ENCODE measurements at places on chromosomes 12 and 14. TPM values are rescaled to one million over a fixed set of nuclear protein-coding genes. Genes with fewer than 3 reads are reported as not detected.

DNA sequence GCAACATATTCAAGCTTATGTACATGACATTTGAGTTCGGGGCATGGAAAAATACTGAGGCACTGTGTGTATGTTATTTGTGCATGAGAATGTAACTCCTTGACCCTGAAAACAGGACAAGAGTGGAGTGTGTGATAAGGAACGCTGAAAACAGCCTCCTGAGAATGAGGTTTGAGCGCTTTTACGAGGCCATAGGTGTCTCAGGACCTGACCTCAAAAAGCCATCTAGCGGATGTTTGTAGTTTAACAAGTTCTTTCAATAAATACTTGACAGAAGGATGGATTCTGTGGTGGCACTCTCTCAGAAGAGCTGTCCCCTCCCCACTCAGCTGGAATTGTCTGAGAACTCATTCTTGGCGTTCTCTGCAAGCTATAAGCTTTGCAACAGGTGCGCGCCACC lies 350.5 kb upstream of the TMTC1 start:
- no peak for DNase-seq

The RIPK3 gene
- 8.7 TPM for total RNA-seq

DNA sequence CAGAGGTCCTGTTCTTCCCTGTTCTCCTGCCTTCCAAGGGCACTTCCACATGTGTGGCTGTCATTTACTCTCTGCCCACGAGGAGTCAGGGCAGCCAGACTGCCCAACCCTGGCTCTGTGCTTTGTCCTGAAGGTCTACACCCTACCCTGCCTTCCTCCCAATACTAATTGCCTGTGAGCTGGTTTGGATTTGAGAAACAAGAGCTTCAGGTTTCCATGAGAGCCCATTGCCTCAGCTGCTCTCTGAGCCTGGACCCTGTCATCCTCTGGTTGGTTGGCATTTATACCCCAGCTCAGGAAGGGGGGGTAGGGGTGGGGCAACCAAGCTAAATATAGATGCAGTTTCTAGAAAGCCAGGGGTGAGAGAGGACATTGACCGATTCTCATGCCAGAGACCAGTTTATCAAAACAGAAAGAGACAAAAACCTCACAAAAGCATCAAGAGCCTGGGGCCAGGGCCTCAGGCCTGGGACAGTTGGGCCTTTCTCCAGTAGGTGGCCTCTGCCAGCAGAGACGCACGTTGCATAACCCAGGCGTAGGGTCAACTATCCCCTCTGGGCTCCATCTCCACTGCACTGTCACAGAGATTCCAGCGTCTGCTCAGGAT lies 34.5 kb downstream of the VDR start:
- DNase-seq: peak; percentile 33

DNA sequence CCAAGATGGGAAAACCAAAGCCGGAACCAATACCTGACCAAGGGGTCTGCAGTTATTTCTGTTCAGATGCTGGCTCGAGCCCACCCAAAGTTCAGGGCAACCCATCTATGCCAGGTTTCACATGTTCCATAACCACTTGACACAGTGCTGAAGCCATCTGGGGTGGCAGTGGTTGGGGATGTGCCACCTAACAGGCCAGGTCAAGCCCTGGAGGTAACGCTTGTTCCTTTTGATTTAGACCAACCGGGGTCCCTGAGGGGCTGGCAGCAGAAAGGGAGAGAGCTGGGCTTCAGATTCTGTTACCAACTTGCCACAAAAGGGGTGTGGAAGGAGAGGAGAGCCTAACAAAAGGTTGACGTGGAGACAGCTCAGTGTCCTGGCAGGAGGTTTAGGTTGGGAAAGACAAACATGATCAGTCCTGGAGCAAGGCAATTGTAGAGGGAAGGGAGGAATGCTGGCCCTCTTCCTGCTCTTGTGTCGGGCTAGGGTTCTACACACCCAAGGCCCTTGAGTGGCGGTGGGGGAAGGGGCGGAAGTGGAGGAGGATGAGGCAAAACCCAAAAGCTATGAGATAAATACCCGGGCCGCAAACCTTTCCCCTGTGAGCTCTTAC lies 31.9 kb downstream of the CACNA2D4 start:
- DNase-seq: no peak

DNA sequence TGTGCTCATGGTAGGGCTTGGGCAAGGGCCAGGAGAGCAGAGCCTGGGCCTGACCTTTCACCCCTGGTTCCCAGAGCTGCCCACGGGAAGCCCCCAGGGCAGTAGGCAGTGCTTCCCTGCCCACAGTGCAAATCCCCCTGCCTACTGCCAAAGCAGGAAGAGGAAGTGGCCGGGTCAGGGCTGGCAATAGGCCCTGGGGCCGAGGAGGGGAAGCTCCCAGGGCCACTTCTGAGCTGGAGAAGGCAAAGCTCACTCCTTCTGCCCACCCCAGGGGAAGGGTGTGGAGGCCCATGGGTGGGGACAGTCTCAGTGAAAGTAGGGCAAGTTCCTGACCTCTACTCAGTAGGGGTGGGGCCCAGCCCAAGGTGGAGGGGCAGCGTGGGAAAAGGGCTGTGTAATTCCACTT lies 5.4 kb upstream of the NR4A1 start:
- DNase-seq: no peak

- no peak for DNase-seq
Measured at GRCh38 chr12:96438330-96438729, 38.1 kb upstream of the CDK17 start.

- DNase-seq: no peak
Measured at GRCh38 chr12:16136219-16136988, 141.1 kb downstream of the SLC15A5 start.

The SERPINA1 gene
- 5.7 TPM for total RNA-seq

- no peak for DNase-seq
Measured at GRCh38 chr12:9741726-9742125, 8.8 kb upstream of the CLECL1 start.

DNA sequence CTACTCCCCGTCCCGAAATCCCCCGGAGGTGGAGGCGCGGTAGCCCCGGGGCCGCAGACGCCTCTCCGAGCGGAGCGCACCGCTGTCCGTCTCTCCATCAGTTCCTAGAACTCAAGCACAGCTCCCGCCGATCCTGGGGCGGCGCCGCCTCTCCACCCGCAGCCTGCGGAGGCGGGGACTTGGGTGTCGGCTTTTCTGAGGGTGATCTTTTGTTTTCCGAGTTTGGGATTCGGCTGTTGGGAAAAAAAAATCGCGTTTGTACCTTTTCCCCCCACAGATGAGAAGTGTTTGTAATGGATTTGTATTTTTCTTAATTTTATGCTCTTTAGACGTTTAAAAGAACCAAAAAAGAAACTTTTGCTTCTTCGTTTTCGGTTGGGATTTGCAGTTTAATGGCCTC lies 26.6 kb downstream of the LRCOL1 start:
- DNase-seq: no peak

The TAMALIN gene
- 34.8 TPM for total RNA-seq

DNA sequence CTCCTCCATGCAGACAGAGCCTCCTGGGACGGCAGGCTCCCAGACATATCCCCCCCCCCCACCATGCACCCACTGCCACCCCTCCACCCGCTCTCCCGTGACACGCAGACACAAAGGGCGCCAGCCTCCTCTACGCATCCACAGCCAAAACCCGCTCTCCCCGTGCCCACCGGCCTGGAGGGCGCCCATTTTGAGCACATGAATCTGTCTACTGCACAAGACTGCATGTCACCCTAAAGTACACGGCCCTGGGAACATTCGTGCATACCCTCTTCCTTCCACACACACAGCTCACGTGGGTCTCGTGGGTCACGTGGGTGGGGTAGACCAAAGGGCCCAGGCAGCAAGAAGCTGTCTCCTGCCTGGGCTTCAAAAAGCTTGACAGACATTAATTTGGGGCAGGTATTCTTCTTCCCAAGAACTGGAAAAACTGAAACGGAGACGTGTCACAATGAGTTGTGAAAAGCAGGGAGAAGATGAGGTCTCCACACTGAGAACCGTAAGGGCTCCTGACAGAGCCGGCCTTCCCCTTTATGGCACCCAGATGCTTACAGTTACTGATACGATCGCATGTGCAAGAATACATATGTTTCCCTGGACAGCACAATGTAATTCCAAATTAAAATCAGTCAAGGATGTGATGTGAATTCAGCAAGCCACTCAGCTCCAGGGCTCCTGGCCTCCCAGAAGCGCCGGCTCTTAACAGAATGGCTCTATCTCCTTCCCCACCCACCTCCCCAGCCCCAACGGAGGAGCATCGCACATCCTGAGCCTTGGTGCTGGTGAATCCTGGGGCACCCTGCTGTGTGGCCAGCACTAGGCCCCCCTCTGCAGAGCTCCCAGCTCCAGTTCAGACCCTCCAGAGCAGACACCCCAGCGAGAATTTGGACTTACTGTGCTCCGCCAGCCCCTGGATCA lies 1.9 kb downstream of the TGFB3 start:
- DNase-seq: peak; percentile 15

GRCh38 chr12:104063712-104064030 lies 660 bp upstream of the HCFC2 start:
- peak; percentile 22 for DNase-seq

The L3HYPDH gene
- 85.5 TPM for total RNA-seq

DNA sequence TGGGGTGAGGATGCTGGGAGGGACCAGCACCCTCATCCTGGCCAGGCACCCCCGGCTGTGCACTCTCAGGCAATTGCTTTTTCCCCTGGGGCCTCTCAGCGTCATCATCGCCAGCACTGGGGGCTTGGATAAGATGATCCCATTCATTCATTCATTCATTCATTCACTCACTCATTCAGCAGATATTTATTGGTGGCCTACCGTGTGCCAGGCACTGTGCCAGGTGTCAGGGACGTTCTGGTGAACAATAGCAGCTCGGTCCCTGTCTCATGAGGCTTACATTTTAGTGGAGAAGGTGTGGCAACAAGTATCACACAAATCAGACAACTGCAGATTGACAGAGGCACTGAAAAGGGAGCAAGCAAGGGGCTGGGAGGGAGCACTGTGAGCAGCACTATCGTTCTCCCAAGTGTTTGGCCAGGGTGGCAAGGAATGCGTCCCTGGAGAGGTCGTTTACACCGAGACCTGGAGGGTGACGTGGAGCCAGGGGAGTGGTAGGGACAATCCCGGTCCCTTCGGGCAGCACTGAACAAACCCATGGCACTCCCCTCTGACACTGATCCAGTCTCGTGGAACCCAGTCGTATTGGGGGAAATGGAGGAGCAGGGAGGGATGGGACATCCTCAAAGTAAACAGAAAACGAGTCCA lies 124.1 kb downstream of the PAPOLA start:
- DNase-seq: no peak

DNA sequence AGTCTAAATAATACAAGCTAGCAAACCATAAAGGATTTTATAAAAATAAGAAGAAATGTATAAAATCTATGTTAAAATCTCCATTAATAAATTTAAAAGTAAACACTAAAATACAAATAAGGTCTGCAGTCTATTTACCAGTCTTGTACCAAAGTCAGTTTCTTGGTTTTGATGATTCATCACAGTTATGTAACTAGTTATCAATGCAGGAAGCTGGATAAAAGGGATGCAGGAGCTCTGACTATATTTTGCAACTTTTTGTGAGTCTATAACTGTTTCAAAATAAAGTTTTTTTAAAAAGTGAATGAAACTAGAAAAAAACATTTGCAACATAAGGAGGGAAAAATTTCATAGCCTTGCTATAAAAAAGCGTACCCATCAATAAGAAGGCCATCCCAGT lies 151.5 kb downstream of the DERA start:
- DNase-seq: no peak

DNA sequence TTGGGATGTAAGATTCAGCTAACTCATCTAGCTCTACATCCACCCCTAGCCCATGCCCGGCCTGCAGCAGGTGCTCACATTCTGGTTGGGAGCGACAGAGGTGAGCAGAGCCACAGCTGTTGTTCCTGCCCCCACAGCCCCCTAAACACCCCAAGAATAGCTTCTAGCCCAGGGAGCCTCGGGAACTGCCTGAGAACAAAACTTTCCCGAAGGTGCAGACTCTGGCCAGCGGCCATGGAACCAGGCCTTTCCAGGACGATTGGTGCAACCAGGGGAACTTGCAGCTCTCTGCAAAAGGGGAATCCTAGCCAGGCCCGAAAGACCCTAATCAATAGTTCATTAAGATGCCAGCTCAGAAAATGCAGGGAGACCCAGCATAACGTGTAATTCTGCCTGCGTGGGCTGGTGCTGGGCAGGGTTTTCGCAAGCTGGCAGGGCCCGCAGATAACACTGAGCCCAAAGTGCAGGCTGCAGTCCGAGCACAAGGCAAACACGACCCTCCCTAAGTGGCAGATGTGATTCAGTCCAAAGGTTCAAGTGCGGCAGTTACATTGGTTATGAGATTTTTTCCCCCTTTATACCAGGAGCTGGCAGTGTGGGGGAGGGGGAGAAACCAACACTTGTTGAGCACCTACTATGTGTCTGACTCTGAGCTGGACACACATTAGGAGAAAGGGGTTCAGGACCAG lies 122.5 kb upstream of the MAP1LC3B2 start:
- DNase-seq: no peak

DNA sequence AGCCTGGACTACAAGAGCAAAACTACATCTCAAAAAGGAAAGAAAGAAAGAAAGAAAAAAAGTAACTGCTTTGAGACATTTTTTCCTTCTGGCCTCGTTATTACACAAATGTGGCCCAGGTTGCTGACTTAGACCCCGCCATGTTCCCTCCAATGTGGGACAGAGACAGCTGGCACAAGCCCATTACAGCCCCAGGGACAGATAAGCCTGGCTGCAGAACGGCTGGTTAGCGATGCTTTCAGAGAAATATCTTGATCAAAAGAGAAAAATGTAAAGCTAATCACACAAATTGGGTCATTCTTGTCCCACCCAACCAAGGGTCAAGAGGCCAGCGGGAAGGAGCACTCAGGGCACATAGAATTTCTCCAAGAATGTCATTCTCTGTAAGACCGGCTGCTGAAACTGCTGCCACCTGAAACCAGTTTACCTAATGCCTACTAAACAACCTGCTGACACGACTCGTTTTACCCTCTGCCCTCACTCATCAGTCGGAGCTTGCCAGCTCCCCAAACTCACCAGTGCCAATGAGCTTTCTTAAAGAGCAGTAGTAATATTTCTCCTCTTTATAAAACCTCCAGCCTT lies 63.1 kb downstream of the TNFAIP2 start:
- DNase-seq: no peak

All from tibial nerve (tissue), 4 donors.